Activated CD4-positive, alpha-beta T cell treated with anti-CD3 and anti-CD28 coated beads, Interleukin-2, Interleukin-4, amounts not matched to agents 100 ng/mL and 50 ng/mL, durations not matched to agents 16 hours and 8 hours (primary cell): ENCODE measurements at places on chromosomes 2 and 18.
A peak's percentile ranks its signal among the peaks of the same experiment; 100 is the strongest.

DNA sequence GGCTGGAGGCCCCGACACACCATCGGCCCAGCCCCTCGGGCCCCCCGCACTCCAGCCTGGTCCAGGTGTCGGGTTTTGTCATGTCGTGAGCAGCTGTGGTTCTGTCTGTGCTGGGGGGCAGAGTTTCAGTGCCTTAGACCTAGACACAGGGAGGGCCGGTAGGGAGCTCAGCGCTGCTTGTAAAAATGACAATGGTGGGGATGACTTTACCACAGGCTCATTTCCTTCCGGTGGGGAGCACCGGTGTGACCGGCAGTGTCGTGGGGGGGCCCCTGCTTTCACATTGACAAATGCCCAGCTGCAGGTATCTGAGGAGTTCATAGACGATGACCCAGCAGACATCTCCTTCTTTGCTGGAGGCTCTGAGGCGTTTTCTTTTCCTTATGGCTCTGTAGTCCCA, 66.9 kb downstream of the STK25 start:
- DNase-seq, result no peak

- peak; percentile 3 for DNase-seq
Observed at GRCh38 chr2:7190587-7191324, 273.5 kb downstream of the RNF144A start.

- no peak for DNase-seq
Observed at GRCh38 chr18:43442571-43442970, 165.3 kb upstream of the SYT4 start.

- DNase-seq, result peak; percentile 24
Observed at GRCh38 chr2:172962824-172963223, 112.8 kb upstream of the MAP3K20 start.

- DNase-seq, result no peak
Observed at GRCh38 chr2:33859811-33860461, 260.8 kb upstream of the FAM98A start.

- DNase-seq, result no peak
Observed at GRCh38 chr2:67752969-67753368, 309.8 kb downstream of the C1D start.

GRCh38 chr2:5673145-5674025, 18.8 kb upstream of the SOX11 start:
- no peak for DNase-seq

DNA sequence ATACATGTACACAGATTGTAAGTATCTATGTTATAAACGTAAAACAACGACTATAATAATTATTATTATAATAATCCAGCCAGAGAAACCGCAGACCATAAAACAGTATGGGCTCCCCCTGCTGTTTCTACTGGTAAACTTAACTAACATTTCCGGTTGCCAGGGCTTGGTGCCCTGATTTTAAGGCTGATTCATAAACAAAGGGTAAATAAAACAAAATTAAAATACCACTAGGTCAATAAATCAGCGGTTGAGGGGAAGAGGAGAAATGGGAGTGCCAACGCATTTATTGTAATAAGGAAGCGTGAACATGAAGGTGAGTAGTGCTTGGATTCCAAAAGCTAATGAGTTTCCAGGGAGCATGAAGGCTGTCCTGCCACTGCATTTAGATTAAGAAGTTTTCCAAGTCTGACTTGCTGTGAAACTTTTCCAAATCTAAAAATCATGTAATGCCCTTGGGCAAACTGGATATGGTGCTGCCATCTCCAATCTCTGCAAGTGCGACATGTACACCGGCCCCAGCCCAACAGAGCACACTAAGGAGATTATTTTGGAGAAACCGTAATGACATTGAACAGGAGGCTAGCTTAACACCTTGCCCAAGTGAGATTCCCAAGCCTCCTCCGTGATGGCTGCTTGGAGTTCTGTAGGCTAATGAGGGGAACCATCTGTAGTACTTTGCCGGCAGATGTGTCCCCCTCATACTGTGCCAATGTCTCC, 50.7 kb upstream of the HNRNPA3 start:
- peak; percentile 39 for DNase-seq

DNA sequence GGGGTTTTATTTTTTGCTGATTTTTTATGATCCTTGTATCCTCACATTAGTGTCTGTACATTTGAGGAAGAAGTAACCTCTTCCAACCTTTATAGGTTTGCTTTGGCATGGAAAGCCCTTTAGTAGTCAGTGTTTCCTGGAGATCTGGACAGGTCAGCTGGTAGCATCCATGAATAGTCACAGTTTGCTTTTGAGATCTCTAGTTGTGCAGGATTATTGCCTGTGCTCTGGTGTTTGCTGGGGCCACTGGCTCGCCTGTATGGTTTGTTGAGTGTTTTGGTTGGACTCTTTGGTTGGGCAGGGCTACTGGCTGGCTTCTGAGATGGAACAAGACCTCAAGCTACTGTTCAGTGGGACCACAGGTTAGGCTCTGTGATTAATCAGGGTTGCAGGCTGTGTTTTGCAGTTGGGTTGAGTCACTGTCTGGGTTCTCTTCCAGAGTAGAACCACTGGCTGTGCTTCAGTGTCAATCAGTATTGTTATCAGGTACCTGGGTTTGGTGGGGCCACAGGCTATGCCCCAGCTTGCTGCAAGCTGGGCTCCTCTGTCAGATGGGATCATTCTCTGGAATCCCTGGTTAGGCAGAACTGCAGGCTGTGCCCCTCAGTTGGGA, 20.0 kb downstream of the SP140L start:
- DNase-seq, result no peak

GRCh38 chr2:152303951-152304350, 31.0 kb upstream of the FMNL2 start:
- DNase-seq, result no peak

- no peak for DNase-seq
Observed at GRCh38 chr2:159177957-159178356, 108.5 kb downstream of the WDSUB1 start.

DNA sequence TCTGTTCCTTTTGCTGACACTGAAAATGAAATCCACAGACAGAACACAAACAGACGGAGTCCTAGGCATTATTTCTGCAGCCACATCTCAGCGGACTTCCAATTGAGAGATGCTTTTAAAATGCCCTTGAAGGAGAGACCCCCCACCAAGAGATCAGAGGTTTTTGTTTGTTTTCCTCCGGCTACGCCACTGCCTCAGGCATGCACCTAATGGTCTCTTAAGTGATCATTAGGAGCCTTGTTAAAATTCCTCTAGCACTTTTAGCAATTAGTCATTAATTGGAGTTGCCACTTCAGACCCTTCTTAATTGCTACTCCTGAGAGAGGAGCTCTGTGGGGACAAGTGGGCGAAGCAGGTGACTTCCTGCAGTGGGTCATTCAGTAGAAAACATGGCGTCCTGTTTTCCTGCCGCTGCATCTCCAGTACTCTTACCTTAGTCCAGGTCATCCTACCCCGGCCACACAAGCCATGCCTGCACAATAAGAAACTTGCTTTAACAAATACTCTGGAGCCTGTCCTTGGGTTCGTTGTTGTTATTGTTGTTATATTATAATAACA, 257.7 kb upstream of the CHAC2 start:
- no peak for DNase-seq

- DNase-seq, result peak; percentile 36
Observed at GRCh38 chr2:102839668-102840388, 78.0 kb downstream of the TMEM182 start.

GRCh38 chr2:2743164-2743571, 412.1 kb upstream of the MYT1L start:
- no peak for DNase-seq

DNA sequence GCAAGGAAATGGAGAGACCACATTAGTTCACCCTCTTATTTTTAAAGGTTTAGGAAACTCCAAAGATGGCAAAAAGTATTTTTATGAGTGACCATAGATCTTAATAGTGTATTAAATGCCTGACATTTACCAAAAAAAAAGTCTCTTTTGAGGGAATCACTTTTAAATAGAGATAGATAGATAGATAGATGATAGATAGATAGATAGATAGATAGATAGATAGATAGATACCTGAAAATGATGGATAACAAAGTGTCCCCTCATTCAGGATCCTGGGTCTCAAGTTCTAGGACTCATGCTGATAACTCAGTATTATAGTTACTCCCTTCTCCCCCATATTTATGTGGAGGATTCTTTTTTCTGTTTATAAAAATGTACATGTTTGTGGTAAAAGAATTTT, 52.8 kb downstream of the FARP2 start:
- no peak for DNase-seq
